Stimulated activated CD4-positive, alpha-beta T cell treated with anti-CD3 and anti-CD28 coated beads, Interleukin-12 subunit alpha, Interleukin-12 subunit beta, amount 100 ng/mL, for 24 hours (primary cell): ENCODE measurements at places on chromosomes 7 and 10.

DNA sequence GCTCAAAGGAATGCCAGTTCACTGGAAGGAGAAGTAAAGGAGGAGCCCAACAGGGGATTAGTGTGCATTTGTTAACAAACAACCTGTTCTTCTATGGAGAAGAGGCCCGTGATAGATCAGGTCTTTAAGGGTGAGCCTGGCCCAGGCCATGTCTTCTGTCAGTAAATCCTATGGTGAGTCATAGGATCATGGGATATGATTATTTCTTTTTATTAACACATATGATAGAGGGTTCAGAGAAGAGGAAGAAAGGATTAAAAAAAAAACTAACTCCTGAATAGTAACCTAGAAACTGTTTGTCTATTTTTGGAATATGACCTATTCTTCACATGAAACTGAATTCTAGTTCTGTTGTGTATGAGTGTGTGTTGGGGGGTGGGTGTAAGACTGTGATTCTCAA is 70.4 kb downstream of the GPR158 start:
- DNase-seq: no peak

DNA sequence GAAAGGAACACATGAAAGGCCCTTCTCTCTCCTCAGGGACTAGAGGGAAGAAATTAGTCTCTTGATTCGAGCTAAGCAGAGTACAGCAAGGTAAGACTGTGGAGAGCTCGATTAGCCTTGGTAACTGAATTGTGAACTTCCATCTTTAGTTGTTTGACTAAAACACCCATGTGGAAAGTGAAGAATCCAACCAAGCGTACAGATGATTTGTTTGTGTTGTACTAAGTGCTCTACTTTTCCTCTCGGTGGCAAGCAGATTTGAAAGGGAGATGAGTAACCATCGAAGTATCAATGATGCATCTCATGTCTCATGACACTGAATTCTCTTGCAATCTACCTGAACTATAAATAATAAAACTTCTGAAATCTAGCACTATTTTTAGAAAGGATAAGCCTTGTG is 80.7 kb downstream of the FZD1 start:
- DNase-seq: no peak

DNA sequence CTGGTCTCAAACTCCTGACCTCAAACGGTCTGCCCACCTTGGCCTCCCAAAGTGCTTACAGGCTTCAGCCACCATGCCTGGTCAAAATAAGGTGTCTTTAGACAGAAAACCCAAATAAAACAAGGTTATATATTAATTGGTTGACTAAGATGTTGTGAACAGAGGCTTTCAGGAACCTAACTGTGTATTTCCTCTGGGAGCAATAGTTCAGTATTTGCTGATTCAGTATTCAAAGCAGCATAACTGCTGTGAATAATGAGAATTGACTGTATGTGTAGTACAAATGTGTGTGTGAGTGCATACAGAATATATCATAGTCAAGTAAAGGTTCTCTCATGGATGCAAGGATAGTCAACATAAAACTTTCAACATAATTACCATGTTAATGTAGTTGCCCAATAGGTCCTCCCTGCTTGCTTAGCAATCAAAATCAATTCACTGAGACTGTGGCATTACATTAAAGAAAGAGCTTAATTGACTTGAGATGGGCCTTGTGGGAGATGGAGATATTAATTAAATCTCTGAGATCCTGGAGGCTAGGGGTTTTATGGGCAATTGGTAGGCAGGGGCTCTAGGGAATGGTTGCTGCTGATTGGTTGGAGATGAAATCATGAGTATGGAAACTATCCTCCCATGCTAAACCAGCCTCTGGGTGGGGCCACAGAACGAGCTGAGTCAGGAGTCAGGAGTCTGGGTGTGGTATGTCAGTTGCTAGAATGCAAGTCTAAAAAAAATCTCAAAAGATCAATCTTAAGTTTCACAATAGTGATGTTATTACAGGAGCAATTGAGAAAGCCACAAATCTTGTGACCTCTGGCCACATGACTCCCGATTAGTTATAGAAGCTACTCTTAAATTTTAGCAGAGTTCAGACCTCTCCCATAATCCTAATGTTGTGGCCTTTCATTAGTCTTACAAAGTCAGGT is 162.7 kb downstream of the AKR1D1 start:
- no peak for DNase-seq

- DNase-seq: no peak
Measured at GRCh38 chr10:127148933-127149220, 47.5 kb downstream of the INSYN2A start.

DNA sequence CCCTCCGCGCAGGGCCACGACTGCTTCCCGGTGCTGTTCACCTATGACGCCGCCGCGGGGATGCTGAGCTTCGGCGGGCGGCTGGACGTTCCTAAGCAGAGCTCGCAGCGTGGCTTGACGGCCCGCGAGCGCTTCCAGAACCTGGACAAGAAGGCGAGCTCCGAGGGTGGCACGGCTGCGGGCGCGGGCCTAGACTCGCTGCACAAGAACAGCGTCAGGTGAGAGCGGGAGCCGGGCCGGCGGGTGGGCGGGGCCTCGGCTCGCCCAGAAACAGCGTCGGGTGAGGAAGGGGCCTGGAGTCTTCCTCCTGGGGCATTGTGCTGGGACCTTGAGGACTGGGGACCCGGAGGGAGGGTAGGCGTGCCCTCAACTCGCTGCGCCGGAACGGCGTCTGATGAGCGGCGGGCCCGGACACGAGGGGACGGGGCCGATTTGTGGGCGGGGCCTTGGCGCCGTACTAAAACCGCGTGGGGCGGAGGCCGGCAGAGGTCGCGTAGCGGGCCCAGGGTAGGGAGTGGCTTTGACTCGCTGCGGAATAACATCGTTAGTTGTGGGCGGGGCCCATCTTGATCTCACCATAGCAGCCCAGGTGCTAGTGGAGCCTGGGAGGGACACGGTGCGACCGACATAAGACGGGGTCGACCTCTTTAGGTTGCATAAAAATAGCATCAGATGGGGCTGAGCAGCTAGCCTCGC is 15.6 kb downstream of the PDAP1 start:
- DNase-seq: peak; percentile 55

DNA sequence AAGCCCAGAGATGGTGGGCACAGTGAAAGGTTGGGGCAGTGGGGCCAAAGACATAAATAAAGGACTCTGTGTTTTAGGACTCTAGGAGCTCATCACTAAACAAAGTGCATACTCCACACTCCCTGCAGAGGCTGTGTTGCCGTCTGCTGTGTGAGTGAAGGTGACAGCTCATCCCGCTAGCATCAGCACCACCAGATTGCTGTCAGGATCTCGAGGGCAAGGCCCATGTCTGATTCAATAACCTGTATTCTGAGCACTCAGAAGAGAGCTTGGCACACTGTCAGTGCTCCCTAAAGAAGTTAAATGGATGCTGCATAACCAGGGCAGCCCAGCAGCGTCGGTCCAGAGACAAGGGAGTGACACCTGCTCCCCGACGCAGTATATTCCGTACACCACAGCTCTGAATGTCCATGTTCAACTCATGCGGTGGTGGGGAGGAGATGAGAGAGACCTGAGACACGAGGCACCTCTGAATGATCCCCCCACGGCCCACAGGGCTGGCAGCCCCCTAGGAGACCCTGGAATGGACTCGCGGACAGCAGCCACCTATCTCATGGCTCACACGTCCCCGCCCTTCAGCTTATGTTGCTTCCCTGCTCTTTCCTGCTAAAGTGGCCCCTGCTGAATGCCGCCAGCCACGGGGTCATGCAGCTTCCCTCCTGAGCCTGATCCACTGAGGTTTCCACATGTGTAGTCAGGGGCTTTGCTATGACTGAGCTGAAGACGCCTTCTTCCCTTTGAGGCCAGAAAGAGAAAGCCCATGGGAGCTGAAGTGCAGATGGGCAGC is 132.7 kb upstream of the KCNMA1 start:
- no peak for DNase-seq

- no peak for DNase-seq
Measured at GRCh38 chr7:149879766-149880637, 6.2 kb downstream of the ATP6V0E2 start.
